Purkinje cell (primary cell): ENCODE measurements at places on chromosomes 12 and 14. TPM values are rescaled to one million over a fixed set of nuclear protein-coding genes. Genes with fewer than 3 reads are reported as not detected.

The NRIP2 gene
- polyA plus RNA-seq = 0.08 and 0.48 TPM in 2 replicates

The RNU6-7 gene
- not detected in 2 replicates for polyA plus RNA-seq

The ADAMTS20 gene
- not detected in 2 replicates for polyA plus RNA-seq

The GUCY2C gene
- polyA plus RNA-seq = not detected in 2 replicates

The KRT2 gene
- not detected in 2 replicates for polyA plus RNA-seq

The MEG3 gene
- 225 and 283 TPM in 2 replicates for polyA plus RNA-seq

The NPFF gene
- polyA plus RNA-seq = 0.91 TPM in 1 of 2 replicates, not detected in the other

The KERA gene
- polyA plus RNA-seq = not detected in 2 replicates

The PLD4 gene
- polyA plus RNA-seq = 2.2 TPM in 1 of 2 replicates, not detected in the other

The JDP2 gene
- polyA plus RNA-seq = 0.82 and 1.3 TPM in 2 replicates

The BBS10 gene
- 15.0 and 20.2 TPM in 2 replicates for polyA plus RNA-seq

The DRAM1 gene
- polyA plus RNA-seq = 6.5 and 6.6 TPM in 2 replicates

The TAS2R8 gene
- polyA plus RNA-seq = not detected in 2 replicates

The EID3 gene
- 3.8 and 6.9 TPM in 2 replicates for polyA plus RNA-seq

The OR10AD1 gene
- not detected in 2 replicates for polyA plus RNA-seq

The EML5 gene
- polyA plus RNA-seq = 0.43 and 1.4 TPM in 2 replicates

The HOXC4 gene
- polyA plus RNA-seq = not detected in 2 replicates

The CLEC4C gene
- polyA plus RNA-seq = not detected in 2 replicates

The CDC42BPB gene
- 2.2 and 3.0 TPM in 2 replicates for polyA plus RNA-seq

The KRT6C gene
- polyA plus RNA-seq = not detected in 2 replicates

The LUM gene
- not detected in 2 replicates for polyA plus RNA-seq
